ENCODE measurements at places on chromosomes 2 and 18.
A peak's percentile ranks its signal among the peaks of the same experiment; 100 is the strongest.

GRCh38 chr2:1495676-1496358, 82.6 kb downstream of the TPO start:
- no peak for DNase-seq

DNA sequence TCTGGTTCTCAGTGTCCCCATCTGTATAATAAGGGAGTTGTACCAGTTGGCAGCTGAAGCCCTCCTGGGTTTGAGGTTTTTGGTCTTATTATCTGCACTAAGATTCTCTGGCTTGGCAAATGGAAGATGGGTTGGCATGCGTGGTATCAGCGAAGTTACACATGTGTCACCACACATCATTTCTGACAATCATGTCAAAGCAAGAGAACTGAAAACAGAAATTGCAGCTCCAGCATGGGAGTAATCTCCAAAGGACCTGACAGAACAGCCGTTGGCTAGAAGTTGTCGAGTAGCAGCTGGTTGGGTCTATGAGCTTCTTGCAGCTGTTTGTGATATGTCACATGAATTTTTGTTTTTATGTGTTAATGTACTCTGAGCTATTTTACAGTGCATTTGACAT, 317.4 kb downstream of the SLC4A3 start:
- no peak for DNase-seq

GRCh38 chr2:121707920-121708361, 28.7 kb downstream of the NIFK start:
- no peak for DNase-seq

GRCh38 chr2:73979686-73980085, 5.0 kb upstream of the TET3 start:
- DNase-seq: peak; percentile 91

GRCh38 chr18:64993695-64994094, 757.1 kb upstream of the CDH7 start:
- DNase-seq: no peak

DNA sequence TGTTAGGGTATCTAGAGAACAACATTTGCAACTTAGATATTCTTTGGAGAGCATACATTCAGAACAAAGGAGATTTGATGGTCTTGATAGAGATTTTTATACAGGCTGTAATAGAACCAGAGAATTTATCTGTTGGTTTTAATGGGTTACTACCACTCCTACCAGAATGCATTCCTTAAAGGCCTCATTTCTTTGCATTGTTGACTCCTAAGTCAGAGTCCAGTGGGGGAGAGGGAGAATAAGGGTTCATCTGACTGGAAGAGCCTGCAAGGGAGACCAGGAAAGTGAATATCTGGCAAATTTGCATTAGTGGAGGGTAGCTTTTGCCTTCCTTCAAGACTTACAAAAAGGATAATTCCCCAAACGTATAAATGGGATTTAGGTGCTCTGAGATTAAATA, 29.7 kb downstream of the AGPS start:
- no peak for DNase-seq

GRCh38 chr18:79381811-79382311, 13.9 kb upstream of the NFATC1 start:
- no peak for DNase-seq

DNA sequence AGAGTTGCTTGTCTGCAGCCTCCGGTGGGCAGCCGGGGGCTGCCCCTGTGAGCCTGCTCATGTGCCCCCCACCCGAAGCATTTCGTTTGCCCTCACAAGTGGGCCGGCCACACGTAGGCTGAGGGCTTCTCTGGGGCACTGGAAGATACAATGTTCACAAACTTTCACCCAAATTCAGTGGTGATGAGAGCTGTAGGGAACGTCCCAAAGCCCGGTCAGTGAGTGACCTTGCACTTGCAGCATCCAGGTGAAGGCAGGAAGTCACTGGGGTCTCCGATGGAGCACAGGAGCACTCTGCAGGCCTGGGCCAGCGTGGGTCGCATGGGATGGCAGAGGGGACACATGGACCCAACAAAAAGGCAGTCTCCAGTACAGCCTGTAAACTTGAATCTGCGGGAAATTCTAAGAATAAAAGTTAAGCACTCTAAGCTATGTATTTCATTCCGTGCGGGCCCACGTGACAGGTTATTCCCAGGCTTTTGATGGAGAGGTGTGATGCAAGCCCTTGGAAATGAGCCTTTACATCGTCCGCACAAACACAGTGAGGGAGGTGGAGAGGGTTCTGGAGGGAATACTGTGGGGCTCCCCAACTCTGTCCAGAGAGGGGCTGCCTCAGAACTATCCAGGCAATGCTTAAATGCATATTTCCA, 42.5 kb downstream of the CNGA3 start:
- no peak for DNase-seq

- no peak for DNase-seq
Observed at GRCh38 chr18:9094307-9095226, 7.9 kb upstream of the NDUFV2 start.

GRCh38 chr18:70577023-70577420, 288.2 kb downstream of the SOCS6 start:
- DNase-seq: no peak

DNA sequence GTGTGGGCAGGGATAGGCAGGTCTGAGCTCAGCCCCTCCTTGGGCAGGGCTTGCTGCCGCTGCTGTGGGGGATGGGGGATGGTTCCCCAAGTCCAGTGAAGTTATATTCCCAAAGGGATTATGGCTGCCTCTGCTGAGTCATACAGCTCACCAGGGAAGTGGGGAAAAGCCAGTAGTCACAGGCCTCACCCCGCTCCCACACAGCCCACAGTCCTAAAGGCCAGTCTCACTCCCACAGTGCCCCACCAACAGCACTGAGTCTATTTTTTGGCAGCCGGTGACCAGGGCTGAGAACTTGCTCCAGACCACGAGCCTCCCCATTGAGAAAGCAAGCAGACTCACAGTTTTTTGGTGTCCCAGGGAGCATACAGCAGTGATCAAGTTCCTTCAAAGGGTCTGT, 173.3 kb downstream of the OSR1 start:
- DNase-seq: no peak

DNA sequence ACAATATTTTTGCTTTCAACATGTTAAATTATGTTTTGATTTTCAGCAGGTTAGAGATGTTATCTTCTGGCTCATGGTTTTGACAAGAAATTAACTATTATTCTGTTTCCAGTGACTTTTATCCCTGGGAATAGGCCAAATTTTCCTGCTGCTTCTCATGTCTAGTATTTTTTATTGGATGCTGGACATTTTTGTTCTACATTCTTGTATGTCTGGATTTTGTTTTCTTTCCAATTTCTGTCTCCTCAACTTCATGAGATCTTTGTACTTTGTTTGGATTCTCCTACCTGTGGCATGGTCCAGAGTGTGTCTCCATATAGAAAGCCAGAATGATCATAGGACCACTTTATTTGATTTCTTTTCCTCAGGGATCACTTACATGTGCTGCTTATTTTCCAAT, 33.1 kb upstream of the MYO1B start:
- no peak for DNase-seq

DNA sequence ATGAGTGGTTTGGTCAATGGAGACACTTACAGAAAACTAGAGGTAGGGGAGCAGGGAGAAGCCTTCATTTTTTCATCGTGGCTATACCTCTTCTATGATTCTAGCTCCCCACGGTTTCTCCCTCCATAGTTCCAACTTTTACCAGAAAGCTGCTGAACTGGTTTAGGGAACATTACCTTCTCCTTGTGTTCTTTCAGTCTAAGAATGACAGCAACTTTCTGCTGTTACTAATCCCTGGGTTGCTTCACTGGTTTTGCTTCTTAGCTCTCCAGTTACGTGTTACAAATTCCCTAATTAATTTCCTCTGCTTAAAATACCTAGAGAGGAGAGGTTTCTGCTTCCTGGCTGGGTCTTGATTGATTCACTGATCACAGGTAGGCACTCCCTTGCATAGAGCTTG, 499.9 kb downstream of the SLC4A3 start:
- DNase-seq: no peak

GRCh38 chr2:48860380-48860779, 104.9 kb upstream of the LHCGR start:
- DNase-seq: no peak

DNA sequence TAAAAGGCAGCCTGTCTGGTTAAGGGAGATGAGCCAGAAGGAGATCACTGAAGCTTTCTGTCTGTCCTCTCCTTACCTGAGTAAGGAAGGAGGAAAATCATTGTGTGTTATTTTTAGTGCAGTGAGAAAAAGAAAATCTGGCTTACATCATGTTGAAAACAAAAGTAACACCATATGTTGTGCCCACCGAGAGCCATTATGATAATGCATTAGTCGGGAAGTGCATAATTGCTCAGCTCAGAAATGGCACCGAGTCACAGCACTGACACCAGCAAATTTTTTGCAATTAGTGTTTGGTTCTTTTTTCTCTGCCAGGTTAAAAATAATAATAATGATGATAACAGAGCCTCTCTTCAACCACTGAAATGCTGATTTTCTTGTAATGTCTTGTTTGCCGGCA, 46.6 kb downstream of the HNMT start:
- DNase-seq: no peak

- DNase-seq: no peak
Observed at GRCh38 chr2:12259493-12259892, 457.2 kb upstream of the TRIB2 start.

- peak; percentile 49 for DNase-seq
Observed at GRCh38 chr2:64291181-64291580, 147.0 kb upstream of the PELI1 start.

- DNase-seq: no peak
Observed at GRCh38 chr2:202035089-202035940, 1.7 kb downstream of the FZD7 start.

GRCh38 chr2:134143568-134143967, 110.3 kb upstream of the MGAT5 start:
- DNase-seq: no peak

DNA sequence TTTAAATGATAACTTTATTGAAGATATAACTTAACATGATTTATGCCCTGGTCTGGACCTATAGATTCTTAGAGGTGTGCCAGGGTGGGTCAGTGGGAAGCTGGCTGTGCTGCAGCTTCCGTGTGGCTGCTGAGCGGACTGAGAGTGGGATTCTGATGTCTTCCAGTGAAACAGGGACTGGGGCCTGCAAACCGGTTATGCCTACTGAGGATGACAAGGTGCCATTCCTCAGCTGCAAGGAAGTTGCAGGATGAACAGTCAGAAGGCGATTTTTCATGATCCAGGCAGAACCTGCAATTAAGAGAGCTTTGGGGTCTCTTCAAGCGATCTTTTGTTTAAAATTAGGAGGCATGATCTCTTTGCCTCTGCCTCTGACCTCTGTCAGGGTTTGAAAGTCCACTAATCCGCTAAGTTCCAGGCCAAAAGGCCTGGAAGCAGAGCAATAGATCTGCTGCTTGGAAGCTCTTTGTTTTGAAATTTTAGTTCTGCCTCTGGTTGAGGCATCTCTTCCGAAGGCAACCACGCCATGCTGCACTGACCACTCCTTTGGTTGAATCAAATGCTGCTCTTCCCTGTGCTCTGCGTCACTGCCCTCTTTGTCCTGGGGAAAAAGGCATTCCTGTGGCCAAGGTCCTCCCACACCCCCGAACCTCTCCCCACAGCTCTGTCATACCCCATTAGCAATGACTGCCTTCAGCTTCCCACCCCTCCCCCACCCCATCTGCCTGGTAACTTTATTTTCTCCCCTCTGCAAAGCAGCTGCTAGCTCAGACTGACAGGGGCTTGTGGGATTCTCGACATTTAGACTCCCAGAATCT, 2.0 kb downstream of the TMEM169 start:
- DNase-seq: no peak

DNA sequence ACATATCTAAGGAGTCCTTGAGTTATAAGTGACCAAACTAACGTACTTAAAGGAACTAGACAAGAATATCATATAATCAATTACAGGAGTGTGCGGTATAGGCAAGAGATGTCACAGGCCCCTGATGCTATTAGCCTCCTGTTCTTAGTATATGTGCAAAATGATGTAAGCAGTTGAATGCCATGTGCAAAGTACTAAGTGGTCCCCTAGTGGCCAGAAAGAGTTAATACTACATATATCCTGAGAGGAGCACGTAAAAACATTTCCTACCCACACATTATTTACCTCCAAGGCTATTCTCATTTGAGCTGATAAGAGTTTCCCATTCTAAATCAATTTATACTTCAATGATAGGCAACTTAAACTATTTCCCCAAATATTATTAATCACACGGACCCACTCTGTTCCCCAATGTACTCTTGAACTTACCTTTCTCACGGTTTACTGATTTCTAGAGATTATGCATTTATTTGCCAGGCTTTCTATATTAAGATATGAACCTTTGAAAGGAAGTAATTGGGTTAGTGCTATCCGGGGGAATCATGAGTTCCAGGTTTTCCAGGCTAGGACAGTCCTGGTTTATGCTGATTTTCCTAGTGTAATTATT, 158.0 kb upstream of the KLHL14 start:
- peak; percentile 6 for DNase-seq

DNA sequence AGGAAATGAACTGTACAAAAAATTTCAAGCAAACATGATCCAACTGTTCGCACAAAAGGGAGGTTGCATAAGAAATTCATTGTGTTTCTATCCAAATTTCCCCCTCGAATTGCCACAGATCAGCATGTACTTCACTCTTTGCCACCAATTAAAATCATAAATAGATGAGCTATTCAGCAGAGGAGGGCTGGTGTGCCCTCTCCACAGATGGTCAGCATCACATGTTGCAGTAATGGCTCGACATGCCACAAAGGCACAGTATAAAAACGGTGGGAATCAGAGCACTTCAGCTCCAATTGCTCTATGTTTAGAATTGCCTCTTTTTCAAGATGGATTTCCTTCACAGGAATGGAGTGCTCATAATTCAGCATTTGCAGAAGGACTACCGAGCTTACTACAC, at the start of gene G6PC2:
TSS of gene G6PC2 (plus strand) at position 289 of the 400 bp plus-strand sequence. CDS start at position 330, 41 bp downstream.
- DNase-seq: no peak

- DNase-seq: no peak
Observed at GRCh38 chr2:53793821-53794220, 7.0 kb downstream of the ERLEC1 start.

GRCh38 chr2:36359067-36359466, 3.5 kb downstream of the CRIM1 start:
- DNase-seq: no peak

DNA sequence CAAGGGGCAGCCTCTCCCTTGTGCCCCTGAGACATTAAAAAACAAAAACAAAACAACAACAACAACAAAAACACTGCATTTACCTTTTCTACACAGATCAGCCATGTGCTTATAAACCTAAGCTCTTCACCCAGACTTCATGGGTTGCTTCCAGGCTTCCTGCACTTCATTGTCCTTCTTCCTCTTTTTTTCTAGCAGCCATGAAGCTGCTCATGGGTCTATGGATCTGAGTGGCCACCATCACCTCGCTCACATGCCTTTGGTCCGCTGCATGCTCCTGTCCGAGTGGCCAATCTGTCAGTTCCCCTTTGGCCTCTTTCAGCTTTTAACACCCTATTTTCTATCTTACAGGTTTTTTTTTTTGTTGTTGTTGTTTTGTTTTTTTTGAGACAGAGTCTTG, 9.0 kb upstream of the TET3 start:
- DNase-seq: no peak

DNA sequence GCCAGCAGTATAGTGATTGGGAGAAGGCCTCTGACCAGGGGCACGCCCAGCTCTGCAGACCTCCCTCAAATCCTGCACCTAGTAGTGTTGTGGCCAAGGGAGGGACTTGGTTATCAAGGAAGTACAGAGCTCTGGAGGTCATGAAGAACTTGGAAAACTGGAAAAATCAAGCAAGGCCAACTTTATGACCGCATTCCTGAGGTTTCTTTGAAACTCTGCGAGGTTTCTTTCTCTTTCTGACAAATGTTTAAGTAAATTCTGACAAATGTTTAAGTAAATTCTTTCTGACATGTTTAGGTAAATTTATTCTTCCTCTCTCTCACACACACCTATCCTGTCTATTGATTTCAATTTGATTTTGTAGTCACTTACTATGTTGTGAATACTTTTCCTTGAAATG, 31.0 kb downstream of the CLIP4 start:
- DNase-seq: no peak

- DNase-seq: no peak
Observed at GRCh38 chr2:207469943-207470729, 59.6 kb upstream of the CREB1 start.
